ENCODE measurements at places on chromosomes 1 and 21. TPM values are rescaled to one million over a fixed set of nuclear protein-coding genes. Genes with fewer than 3 reads are reported as not detected.

GRCh38 chr1:104987210-104987609 lies 1237.5 kb downstream of the AMY1C start:
- DNase-seq = no peak
- no peaks in the 10 kb centered on the region for H3K27me3 ChIP-seq
- no peaks in the 10 kb centered on the region for H3K4me1 ChIP-seq
- no peak overlapping the region for H3K27ac ChIP-seq

DNA sequence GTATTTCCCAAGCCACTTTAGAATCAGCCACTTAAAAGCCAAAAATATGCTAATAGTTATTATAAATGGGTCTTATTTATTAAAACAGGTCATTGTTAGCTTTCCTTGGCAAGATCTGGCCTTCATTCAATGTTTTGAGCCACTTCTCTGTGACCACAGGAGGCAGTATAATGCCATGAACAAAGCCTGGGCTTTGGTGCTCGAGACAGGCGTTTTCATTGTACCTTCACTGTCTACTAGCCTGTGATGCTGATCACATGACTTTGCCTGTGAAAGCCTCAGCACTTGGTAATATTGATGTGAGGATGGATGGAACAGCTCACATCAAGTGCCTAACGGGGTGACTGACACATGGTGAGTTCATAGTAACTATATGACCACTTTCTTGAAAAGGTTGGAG lies 217.0 kb downstream of the RWDD3 start:
- H3K4me3 ChIP-seq = no peak overlapping the region
- H3K27ac ChIP-seq = no peak overlapping the region
- H3K27me3 ChIP-seq = no peaks in the 10 kb centered on the region
- DNase-seq = peak; percentile 64
- no peaks in the 10 kb centered on the region for H3K36me3 ChIP-seq

DNA sequence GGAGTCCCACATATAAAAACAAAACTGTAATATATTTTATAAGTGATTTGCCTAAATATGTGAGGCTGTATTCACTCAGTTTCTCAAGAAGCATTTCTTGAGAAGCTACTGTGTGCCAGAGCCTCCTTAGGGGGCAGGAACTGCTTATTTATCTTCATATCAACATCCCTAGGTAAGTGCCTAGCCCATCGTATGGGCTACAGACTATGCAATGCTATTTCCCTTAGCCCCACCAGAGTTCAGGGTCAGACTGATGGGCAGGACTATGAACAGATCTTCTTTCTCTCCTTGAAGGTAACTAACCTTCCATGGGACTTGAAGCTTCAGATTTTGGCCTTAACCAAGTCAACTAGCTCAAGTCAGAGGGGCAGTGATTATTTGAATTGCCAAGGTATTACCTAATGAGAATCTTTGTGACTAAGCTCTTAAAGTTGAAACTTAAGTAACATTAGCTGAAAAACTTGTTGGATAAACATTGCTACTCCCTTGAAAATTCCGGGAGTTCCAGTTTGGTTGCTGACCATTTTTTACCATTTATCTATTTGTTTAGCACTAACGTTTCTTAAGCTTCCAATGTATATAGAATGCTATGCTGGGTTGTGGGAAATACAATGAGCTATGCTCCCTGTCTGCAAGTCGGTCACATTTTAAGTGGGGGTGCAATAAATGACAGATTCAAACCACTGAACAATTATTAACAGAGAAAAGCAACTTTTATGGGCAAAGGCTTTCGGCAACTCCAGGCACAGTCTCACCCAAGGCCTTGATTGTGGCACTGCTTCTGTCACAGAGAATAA lies 85.2 kb downstream of the GPR88 start:
- no peaks in the 10 kb centered on the region for H3K36me3 ChIP-seq

DNA sequence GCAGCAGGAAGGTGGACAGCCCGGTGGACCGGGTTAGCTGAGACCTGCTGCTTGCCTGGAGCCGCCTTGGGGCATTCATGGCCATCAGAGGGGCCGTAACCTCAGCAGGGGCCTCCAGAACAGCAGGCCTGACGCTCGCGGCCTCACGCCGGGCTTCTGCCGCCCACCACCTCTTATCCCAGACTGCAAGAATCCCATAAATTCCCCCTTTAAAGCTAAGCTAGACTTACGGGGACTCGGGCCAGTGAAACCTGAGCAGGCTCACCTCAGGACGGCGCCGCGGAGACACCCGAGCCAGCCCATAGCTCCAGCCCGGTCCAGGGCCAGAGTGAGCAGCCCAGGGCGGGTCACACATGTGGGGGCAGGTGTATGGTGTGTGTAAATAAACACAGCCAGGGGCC lies 132.3 kb downstream of the GLIS1 start:
- 0 out of 2 replicates have a peak, but pooled peaks cover 5% of the 10 kb centered on the region for H3K4me1 ChIP-seq
- no peaks in the 10 kb centered on the region for H3K27me3 ChIP-seq
- H3K36me3 ChIP-seq = no peaks in the 10 kb centered on the region
- peak; percentile 57 for DNase-seq
- no peak overlapping the region for H3K27ac ChIP-seq

- H3K4me3 ChIP-seq = no peak overlapping the region
- no peak for DNase-seq
- no peak overlapping the region for H3K27ac ChIP-seq
- H3K27me3 ChIP-seq = no peaks in the 10 kb centered on the region
- H3K36me3 ChIP-seq = no peaks in the 10 kb centered on the region
These were observed 450.6 kb upstream of the DAB1 start for GRCh38 chr1:57874418-57874877.

The MEF2D gene
- 15.5 TPM for total RNA-seq

The CLEC20A gene
- not detected for total RNA-seq
